Esophagus squamous epithelium (tissue), 5 donors: ENCODE measurements at places on chromosomes 6 and 20.

GRCh38 chr6:110271732-110272022 is 86.5 kb downstream of the METTL24 start:
- no peak for DNase-seq

- DNase-seq = no peak
Measured at GRCh38 chr6:141659582-141659981, 473.1 kb upstream of the GJE1 start.

- no peak for DNase-seq
Measured at GRCh38 chr6:107620732-107621131, 130.8 kb downstream of the SOBP start.

- DNase-seq = no peak
Measured at GRCh38 chr20:382291-383115, 1.9 kb downstream of the TRIB3 start.

- DNase-seq = no peak
Measured at GRCh38 chr6:43768983-43769525, 957 bp upstream of the VEGFA start.

DNA sequence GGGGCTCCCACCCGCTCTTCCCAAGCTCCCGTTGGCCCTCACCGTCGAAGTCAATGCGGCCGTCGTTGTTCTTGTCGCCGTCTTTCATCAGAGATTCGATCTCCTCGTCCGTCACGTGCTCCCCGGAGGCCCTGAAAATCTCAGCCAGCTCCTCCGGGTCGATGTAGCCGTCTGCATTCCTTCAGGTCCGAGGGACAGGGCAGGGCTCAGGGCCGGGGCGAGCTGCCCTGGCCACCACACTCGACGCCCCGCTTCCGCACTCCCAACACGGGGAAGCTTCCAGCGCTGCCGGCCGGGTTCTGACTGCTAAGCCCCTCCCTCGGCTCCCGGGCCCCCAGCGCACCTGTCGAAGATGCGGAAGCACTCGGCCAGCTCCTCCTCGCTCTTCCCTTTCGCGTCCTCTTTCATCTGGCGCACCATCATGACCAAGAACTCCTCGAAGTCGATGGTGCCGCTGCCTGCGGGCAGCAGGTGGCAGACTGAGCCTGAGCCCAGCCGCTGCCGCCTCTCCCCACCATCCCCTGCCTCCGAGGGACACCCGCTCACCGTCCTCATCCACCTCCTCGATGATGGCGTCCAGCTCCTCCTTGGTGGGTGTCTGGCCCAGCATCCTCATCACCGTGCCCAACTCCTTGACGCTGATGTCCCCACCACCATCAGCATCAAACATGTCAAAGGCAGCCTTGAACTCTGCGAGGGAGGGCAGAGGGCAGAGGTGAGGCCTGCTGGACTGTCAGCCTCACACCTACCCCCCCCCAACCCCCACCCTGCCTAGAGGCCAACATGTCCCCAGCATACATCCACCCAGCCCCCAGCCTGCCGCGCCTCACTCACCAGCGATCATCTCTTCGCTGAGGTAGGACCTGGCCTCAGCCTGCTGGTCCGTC is 2.9 kb downstream of the TNNC2 start:
- no peak for DNase-seq

DNA sequence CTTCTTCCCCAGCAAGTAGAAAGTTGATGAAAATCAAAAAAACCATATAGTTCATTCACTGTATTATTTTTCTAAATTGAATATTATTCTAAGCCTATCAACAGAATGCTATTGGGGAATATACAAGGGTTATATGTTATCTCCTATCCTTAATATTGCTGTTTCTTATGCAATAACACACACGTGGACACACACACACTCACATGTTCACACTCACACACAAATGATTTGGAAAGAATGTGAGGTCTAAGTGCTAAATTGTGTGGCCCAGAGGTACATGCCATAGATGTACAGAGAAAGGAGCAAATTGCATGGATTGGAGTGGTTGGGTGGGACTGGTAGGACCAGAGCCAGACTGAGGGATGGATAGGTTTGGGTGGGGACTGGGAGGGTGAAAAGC is 45.1 kb downstream of the RIOK1 start:
- no peak for DNase-seq

DNA sequence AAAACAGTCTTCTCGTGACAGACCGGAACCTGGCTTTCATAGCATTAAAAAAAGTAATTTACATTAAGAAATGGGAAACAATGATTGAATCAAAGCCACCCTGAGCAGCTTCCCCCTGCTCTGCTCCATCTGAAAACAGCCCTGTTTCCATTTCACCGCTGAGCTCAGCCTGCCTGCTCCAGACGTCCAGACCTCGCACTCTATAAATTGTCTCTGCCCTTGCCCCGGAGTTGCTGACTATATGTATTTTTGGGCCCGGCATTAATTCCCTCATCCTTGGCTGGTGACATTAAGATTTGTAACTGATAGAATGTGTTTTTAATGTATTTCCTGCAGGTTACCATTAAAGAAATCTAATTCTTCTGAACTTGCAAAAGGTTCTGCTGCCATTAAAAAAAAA is 22.7 kb upstream of the TCP11 start:
- no peak for DNase-seq

GRCh38 chr6:148470156-148470555 is 127.5 kb downstream of the SASH1 start:
- no peak for DNase-seq

DNA sequence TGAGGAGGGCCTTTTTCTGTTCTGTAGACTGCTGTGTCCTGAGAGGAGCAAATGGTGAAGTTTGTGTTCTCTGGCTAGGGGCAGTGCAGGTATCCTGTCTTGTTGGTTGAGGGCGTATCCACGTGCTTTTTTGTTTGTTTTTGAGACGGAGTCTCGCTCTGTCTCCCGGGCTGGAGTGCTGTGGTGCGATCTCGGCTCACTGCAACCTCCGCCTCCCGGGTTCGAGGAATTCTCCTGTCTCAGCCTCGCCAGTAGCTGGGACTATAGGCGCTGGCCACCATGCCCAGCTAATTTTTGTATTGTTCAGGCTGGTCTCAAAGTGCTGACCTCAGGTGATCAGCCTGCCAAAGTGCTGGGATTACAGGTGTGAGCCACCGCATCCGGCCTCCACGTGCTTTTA is 10.8 kb upstream of the PXDC1 start:
- DNase-seq = no peak

GRCh38 chr20:35479798-35480197 is 24.4 kb downstream of the CEP250 start:
- DNase-seq = no peak

GRCh38 chr20:8808202-8808535 is 260.7 kb upstream of the PLCB4 start:
- DNase-seq = no peak

GRCh38 chr6:148497257-148497656 is 154.6 kb downstream of the SASH1 start:
- no peak for DNase-seq

- DNase-seq = no peak
Measured at GRCh38 chr6:43778131-43778855, 8.3 kb downstream of the VEGFA start.

DNA sequence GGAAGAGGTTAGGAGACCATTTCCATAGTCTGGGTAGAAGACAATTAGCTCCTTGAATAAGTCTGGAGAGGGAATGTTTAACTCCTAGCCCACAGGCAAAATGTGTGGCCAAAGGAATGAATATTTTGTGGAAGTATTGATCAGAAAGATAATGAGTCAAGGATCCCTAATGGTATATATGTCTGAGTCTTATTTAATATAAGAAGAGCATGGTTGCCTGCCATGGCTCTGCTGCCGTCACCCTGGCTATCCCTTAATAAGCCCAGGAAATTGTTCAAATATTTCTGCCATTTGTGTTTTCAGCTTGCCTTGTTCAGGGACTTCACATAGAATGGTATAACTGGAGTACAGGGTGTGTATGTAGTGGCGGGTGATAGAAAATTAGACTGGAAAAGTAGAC is 18.1 kb upstream of the CALHM6 start:
- DNase-seq = no peak

DNA sequence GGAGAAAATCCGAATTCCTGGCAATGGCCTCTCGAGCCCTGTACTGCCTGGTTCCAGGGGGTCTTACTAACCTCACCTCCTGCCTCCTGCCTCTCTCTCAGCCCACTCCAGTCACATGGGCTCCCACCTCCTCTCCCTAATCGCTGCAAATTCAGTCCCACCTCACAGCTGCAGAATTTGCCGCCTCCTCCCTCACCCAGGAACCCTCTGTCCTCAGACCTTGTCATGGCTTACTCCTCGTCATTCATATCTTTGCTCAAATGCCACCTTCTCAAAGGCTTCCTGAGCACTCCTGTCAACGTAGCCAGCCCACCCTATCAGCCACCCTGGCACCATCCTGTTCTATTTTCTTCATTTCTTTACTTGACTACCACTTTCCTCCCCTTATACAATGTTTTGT is 89.0 kb downstream of the SLC2A10 start:
- DNase-seq = no peak

DNA sequence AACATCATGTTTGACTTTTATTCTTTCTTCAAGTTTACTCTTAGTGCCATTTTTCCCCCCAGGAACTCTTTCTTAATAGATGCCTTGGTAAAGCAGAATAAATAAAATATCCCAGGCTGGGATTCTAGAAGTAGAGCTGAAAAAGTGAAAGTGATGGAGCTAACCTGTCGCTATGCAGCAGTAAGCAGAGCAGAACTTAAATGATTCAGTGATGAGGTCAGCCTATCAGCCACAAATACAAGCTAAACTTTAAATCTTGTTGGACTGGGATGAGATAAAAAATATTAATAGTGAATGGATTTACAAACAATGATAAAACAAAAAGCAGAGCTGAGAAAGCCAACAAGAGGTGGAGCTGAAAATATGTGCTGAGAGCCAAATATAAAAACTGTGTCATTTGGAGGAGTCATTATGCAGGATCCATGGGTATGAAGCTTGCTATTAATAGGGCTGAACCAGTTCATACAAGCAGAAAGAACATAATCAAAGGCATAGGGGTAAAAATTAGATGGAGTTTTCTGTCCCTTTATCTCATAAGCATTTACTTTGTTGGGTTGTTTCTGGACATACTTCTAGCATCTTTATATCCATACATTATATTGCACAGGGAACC is 877.8 kb downstream of the EPHA7 start:
- no peak for DNase-seq

DNA sequence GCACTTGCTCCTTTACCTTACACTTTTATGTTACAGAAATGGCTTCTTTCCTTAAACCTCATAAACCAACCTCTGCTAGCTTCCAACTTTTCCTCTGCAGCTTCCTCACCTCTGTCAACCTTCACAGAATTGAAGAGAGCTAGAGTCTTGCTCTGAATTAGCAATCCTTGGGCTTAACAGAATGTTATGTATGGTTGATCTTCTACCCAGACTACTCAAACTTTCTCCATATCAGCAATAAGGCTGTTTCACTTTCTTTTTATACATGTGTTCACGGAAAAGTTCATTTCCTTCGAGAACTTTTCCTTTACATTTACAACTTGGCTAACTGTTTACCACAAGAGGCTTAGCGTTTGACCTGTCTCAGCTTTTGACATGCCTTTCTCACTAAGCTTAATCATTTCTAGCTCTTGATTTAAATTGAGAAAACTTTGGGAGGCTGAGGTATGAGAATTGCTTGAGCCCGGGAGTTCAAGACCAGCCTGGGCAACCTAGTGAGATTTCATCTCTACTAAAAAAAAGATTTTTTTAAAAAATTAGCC is 207.3 kb downstream of the BMP7 start:
- no peak for DNase-seq

DNA sequence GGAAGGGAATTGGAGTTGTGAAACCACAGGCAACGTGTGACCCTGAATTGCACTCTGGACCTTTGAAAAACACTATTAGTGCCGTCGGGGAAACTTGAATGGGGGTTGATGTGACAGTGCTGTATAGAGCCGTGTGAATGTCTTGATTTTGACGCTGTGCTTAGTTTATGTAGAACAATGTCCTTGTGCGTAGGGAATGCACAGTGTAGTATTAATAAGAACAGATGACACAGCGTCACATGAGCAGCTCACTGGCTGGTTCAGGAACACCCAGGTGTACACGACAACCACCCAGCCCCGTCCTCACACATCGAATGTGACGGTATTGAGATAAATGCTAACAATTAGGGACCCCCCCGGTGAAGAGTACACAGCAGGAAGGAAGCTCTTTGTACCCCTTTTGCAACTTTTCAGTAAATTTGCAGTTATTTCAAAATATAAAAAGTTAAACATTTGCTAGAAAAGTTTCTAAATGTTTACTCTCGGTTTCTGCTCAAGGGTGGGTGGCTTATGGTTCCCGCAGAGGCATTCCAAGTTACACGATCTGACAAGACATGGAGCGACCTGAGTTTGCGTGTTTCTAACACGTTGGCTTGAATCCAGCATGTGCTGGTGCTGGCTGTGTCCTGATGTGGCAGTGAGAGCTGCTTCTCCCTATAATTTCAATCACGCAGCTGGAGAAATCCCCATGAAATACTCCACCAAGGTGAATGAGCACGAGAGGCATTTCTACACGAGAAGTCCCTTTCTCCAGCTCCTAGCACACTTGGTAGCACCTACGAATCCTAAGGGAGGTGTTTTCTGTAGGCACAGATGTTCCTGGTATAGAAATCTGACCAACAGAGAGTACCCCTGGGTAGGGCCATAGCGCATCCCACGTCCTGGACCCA is 208.0 kb upstream of the EXOC2 start:
- no peak for DNase-seq
